ENCODE measurements at places on chromosomes 4 and X. TPM values are rescaled to one million over a fixed set of nuclear protein-coding genes. Genes with fewer than 3 reads are reported as not detected.

The SPATA18 gene
- 10.1 TPM for total RNA-seq

The MXRA5 gene
- 0.13 TPM for total RNA-seq

The TCP11X2 gene
- total RNA-seq, result not detected

The HPSE gene
- 0.62 TPM for total RNA-seq

The TCEAL7 gene
- total RNA-seq, result 25.2 TPM

The CYLC1 gene
- not detected for total RNA-seq

The VSIG1 gene
- total RNA-seq, result under 0.01 TPM

The FAM53A gene
- total RNA-seq, result 1.3 TPM

The UPF3B gene
- total RNA-seq, result 2.0 TPM

The RHOH gene
- not detected for total RNA-seq

The GABRE gene
- total RNA-seq, result 43.3 TPM

The ASB9 gene
- total RNA-seq, result 1.6 TPM

The DGKK gene
- not detected for total RNA-seq

The TMEM144 gene
- 4.4 TPM for total RNA-seq

All from aortic smooth muscle cell (primary cell).